ENCODE measurements at places on chromosomes 3 and 15.

- DNase-seq, result no peak
Observed at GRCh38 chr3:115990669-115991068, 367.4 kb downstream of the GAP43 start.

- DNase-seq, result peak; percentile 61
Observed at GRCh38 chr3:123658118-123658851, 73.4 kb upstream of the HACD2 start.

DNA sequence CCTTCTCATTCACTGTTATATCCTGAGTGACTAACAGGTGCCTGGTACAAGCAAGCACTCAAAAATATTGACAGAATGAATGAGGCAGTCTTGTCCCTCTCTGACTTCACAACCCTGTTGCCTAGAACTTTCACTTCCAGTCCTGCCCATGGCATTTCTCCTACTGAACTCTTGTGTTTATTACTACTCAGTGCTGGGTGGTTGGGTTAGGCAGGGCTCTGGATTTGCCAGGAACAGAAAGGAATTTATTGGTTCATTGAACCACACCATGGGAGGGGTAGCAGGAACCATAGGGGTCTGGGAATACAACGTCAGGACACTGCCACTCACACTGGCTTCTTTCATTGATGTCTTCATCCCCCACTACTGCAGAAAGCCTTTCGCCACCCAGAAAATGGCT, 41.9 kb upstream of the SEMA4B start:
- peak; percentile 63 for DNase-seq

- DNase-seq, result peak; percentile 43
Observed at GRCh38 chr15:63818191-63818590, 15.6 kb downstream of the HERC1 start.

- DNase-seq, result peak; percentile 59
Observed at GRCh38 chr3:181844211-181844610, 132.5 kb downstream of the SOX2 start.

- no peak for DNase-seq
Observed at GRCh38 chr15:68151277-68151676, 53.9 kb downstream of the CALML4 start.

DNA sequence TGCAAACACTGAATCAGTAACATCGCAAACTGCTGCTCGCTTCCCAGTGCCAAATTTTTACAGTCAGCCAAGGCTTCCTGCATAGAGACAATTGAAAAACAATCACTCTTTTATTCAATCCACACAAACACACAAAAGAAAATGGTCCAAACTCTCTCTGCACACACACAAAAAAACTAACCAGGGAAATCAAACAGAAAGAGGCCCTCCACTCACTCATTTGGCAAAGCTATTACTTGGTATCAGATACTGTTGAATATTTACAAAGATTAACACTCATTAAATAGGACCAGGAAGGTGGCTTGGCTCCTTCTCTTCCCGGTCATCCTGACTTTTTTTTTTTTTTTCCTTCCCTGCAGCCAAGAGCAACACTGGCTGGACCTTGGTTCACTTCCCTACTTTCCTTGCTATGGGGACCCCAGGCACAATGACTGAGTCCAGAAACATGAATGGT, 62.4 kb upstream of the SPATA12 start:
- no peak for DNase-seq

- no peak for DNase-seq
Observed at GRCh38 chr3:150261418-150261817, 146.7 kb upstream of the TSC22D2 start.

- no peak for DNase-seq
Observed at GRCh38 chr3:77590191-77590590, 550.3 kb downstream of the ROBO2 start.

GRCh38 chr15:89115547-89115946, 27.3 kb downstream of the ABHD2 start:
- peak; percentile 91 for DNase-seq

DNA sequence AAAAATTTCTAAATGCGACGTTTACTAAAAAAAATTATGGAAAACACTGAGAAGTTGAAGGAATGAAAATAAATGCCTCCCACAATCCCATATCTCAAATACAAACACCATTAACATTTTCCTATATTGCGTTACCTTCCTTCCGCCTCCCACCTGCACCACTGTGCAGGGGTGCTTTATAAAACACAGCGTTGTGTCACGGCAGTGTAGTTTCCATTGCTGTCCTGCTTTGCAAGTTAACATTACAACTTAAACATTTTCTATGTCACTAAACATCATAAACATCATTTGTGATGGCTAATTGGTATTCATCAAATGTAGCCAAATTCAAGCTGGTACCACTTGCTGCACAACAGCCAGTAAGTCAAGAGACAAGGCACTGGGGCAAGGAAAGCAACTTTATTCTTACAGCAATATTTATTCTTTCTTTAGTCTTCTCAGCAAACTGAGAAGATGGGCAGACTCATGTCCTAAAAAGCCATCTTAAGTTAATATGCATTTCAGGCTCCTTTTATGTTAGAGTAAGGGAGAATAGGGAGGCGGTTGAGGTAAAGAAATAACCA, 12.3 kb upstream of the FETUB start:
- no peak for DNase-seq

GRCh38 chr3:31559872-31560534, 27.3 kb downstream of the STT3B start:
- no peak for DNase-seq

GRCh38 chr15:90191344-90191687, 9.8 kb upstream of the SEMA4B start:
- no peak for DNase-seq

- no peak for DNase-seq
Observed at GRCh38 chr3:187746059-187746441, 782 bp upstream of the BCL6 start.

GRCh38 chr3:55823001-55823400, 335.9 kb upstream of the WNT5A start:
- no peak for DNase-seq

GRCh38 chr15:39579487-39580116, 1.3 kb upstream of the THBS1 start:
- DNase-seq, result peak; percentile 75

GRCh38 chr3:65914740-65915367, 123.9 kb downstream of the MAGI1 start:
- DNase-seq, result no peak

DNA sequence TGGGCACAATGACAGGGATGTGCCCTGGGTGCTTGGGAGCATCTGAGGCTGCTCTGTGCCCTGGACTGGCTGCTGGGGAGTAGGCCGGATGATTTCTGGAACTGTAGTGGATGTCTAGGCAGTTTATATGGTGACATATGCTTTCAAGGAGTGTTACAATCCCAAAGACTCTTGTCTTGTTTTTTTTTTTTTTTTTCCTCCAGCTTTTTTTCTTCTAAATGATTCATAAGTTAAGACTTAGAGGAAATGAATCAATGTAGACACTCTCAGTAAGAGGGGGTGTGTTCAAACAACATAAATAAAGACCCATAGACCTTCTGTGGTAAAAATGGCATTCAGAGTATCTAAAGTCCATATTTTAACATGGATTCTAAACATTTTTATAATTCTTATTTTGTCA, 706.1 kb upstream of the GOLIM4 start:
- DNase-seq, result no peak

DNA sequence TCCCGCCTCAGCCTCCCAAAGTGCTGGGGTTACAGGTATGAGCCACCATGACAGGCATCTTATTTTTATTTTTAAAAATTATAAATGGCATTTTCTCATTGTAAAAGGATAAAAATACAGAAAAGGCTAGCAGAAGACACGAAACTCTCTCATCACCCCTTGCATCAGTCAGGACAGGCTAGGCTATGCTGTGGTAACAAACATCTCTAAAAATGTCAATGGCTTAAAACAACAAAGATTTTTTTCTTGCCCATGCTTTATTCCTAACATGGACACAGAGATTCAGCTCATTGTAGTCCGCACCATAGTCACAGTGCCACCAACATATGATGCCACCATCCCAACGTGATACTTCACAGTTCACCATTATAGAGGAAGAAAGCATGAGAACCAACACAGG, 34.0 kb upstream of the SEMA4B start:
- DNase-seq, result no peak

- DNase-seq, result no peak
Observed at GRCh38 chr3:21752749-21753347, 1.8 kb upstream of the ZNF385D start.

- DNase-seq, result no peak
Observed at GRCh38 chr3:47065681-47066080, 86.2 kb downstream of the NBEAL2 start.

GRCh38 chr3:55562700-55563099, 75.6 kb upstream of the WNT5A start:
- DNase-seq, result no peak

DNA sequence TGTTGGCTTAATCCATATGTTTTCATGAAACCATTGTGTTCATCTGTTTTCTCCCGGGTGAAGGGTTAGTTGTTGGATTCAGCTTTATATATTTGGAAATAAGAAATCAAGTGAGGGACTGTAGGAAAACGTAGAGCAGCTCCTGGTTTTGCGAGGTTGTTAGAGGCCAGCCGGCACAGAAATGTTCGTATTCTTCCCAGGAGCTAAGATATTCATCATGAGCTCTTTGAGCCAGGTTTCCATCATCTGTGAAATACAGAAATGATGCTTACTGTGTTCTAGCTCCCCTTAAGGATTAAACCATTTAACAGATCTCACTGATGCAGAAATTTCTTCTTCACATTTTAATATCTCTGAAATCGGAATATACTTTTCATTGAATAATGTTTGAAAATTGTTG, 235.5 kb downstream of the PTPRG start:
- no peak for DNase-seq

DNA sequence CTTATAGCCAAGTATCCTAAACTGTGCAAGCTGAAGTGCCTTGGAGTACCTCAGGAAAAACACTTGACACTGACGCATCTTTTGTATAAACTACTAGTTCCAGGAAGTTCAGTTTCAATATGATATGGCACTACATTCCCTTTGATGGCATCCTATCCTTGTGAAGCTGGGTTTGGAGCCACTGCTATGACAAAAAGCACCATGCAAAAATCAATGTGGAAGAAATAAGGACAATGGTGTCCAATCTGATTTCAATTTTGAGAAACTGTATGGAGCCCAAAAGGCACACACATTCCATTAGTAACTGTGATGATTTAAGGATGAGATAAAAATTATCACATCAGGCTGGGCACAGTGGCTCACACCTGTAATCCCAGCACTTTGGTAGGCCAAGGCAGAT, 5.6 kb downstream of the RPS27L start:
- DNase-seq, result no peak

DNA sequence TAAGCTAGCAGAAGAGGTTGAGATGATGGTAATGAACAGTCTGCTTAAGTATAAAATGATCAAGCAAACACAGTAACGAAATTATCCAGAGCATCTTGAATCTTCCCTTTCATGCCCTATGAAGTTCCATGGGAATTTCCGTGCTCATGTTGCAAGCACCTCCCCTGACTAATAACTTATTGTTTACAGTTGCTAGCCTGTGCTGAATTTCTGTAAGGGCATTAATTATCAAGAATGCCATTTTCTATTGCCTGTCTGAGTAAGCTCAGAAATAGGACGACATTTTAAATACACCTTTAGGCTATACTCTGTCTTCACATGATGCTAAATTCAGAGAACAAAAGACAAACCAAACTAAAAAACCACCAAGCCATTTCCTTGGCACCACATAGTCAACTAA, 257.5 kb upstream of the LRTM1 start:
- DNase-seq, result no peak

DNA sequence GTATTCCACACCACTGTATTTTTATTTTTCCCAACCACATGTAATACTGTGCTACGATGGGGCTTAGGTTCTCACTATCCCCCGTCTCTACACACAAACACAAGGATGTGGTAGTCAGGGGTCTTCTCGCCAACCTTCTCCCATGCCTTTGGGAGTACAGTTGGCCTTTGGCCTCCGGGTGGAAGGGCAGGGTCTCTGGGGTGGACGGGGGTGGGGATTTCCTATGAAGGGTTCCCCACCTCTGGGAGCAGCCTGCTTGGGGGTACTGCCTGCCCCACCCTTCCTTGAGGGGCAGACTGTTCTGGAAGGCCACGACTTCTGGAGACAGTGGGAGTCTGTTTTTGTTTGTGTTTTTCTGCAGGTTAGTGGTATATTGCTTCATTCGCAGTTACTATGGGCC, 21.3 kb upstream of the RAD18 start:
- no peak for DNase-seq

GRCh38 chr3:189625071-189625470, 6.1 kb upstream of the TP63 start:
- DNase-seq, result no peak

- DNase-seq, result no peak
Observed at GRCh38 chr3:15797642-15798303, at the start of gene ANKRD28. TSS of gene ANKRD28 (minus strand) at chr3:15797979. CDS start at chr3:15796521, 1,458 bp downstream.

DNA sequence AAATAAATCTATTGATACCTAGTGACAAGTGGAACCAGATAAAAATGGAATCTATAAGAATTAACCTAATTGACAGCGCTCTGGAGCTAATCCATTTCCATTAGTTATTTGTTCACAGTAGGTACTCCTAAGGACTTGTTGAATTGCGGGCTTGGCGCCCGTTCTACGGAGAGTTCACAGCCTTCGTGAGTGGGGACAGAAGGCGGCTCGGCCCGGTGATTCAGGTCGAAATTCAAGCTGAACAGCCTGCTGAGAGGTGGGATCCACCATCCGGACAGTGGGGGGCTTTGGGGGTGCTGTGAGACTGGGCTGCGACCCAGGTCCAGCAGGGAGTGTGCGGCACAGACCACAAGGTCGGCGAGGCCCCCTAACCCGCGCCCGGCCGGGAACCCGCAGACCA, 779 bp upstream of the CTNNB1 start:
- DNase-seq, result peak; percentile 39

DNA sequence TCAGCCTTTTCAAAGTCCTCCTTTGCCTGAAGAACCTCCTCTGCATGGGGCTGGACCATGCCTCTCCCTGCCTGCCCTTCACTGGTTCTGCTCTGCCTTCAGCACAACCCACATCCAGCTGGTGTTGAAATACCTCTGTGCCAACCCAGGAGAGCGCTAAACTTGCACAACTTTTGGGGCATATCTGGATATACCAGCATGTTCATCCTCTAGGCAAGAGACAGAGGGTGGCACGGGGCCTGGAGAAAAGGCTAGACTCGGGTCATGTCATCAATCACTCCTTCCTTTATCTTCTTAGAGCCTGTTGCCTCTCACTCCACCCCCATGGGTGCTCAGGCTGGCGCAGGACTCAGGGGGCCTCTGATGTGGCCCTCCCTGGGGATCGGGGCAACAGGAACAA, 4.8 kb downstream of the SEMA4B start:
- no peak for DNase-seq

- DNase-seq, result no peak
Observed at GRCh38 chr3:99895703-99896441, 78.2 kb downstream of the CMSS1 start.

DNA sequence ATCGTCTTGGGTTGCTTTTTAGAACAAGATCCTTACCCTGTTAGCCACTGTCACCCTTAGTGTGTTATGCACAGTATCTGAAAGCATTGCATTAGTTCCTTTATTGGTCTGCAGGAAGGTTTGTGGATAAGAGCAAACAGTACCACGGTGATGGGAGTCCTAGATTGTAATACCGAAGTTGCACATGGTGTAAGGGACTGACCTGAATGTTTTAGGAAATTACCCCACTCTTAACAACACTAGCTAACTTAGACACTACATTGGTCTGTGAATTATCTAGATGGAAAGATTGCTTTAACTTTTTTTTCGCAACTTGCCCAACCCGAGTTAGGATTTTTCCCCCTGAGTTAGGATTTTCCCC, 1.3 kb downstream of the STT3B start:
- DNase-seq, result peak; percentile 43

GRCh38 chr15:38085931-38086568, 151.6 kb downstream of the TMCO5A start:
- no peak for DNase-seq

- no peak for DNase-seq
Observed at GRCh38 chr3:28521663-28522062, 173.0 kb upstream of the AZI2 start.
